ENCODE measurements at places on chromosomes 2 and 18.

GRCh38 chr2:26811791-26812694 is 26.2 kb downstream of the CENPA start:
- DNase-seq: no peak

GRCh38 chr2:68536000-68536399 is 68.6 kb downstream of the APLF start:
- no peak for DNase-seq

- DNase-seq: no peak
These were observed 35.8 kb downstream of the CCDC68 start for GRCh38 chr18:54923339-54923956.

DNA sequence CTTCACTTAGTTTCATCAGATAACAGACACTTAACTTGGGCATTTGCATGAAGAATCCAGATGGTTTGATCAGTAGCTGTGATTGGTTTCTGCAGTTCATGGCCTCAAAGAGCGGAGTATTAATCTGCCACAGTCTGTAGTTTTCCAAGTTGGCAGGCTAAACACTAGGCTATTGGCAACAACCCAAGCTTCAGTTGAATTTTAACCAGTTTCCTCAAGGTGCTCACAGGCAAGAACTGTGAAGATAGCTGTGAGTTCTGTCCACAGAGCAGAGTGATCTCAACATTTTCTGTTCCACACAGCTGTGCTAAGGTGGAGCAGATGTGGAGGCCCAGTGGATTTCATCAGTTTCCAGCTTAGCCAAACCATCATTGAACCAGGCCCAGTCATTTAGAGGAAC is 469.5 kb upstream of the LINC00305 start:
- no peak for DNase-seq

- DNase-seq: no peak
These were observed 417.8 kb upstream of the SPHKAP start for GRCh38 chr2:228599297-228599696.

- DNase-seq: no peak
These were observed 25.5 kb downstream of the ITGA6 start for GRCh38 chr2:172452845-172453244.

DNA sequence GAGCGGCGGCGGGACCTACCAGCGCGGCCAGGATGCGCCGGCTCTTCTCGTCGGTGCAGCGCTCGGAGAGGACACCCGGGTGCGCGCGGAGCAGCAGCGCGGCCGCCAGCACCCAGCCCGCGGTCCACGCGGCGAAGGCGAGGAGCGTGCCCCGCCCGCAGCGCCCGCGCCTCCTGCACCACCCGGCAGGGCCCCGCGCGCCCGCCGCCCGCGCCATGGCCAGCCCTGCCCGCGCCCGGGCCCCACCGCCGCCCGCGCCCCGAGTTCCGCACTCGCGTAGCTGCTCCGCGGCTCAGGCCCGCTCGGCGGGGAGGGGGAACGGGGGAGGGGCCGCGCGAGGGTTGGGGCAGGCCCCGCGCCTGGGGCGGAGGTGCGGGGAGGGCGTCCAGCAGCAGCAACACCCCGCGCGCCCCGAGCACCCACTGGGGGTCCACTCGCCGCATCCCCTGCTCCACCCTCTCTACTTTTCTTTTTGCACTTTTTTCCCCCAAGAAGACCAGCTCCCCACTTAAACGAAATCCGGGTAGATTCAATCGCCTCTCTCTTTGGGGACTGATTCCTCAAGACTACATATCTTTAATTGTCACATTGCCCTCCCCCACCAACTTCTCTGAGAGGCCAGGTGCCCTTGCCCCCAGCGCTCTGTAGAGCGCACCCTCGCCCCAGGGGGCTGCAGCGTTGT is at the start of gene DIPK1C:
TSS of gene DIPK1C (minus strand) at position 266 of the 682 bp plus-strand sequence. CDS start at position 217, 49 bp downstream.
- no peak for DNase-seq

DNA sequence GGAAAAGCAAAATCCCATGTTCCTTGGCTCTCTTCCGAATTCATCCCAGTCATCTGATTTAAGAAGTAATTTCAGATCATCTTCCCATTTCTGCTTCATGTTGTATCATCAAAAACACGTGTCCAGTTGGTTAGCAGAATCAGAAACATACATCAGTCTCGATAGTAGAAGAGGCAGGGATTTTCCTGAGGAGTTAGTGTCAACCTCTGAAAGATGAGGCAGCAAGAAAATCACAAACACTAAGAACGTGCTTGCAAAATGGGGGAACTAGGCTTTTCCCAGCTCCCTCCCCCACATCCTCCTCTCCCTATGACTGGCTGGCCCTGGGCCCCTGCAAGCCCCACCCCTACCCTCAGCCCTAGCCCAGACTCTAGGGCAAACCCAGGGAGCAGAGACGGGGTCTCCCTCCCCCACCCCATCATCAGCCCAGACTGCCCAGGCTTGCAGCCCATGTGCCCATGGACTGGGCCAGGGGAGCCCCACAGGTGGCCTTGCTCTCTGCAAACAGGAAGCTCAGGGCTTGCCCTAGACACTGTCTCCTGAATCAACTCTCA is 161.0 kb upstream of the ID2 start:
- no peak for DNase-seq

- no peak for DNase-seq
These were observed 6.3 kb upstream of the GAL3ST2 start for GRCh38 chr2:241770185-241770935.

DNA sequence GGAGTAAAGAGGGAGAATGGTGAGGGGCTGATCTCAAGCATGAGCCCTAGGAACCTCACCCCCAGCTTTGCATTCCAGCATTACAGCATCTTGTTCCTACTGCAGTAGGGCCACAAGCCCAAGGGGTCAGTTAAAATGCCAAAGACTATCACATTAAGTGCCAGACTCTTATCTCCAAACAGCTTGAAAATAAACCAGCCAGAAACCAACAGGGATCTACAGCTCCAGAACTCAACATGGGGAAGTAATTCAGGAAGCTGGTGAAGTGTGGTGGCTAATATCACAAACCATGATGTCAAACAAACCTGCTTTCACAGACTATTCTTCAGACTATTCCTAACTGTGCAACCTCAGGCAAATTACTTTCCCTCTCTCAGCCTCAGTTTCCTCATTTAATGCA is 278.3 kb downstream of the TNS1 start:
- no peak for DNase-seq

DNA sequence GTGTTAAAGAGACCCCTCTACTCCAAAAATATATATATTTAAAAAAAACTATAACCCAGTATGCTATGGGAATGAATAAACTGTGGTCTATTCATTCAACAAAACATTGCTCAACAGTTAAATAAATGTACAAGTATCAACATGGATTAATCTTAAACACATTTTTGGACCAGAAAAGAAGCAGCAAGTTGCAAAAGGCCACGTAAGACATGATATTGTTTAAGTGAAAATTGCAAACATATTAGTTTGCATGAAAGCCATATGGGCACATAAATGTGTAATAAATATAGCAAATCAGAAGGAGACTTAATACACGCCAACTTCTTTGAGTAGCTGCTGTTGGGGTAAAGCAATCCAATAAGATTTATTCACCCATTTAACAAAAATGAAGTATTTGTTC is 321.5 kb downstream of the FBXO15 start:
- no peak for DNase-seq

- DNase-seq: no peak
These were observed 18.7 kb upstream of the IHH start for GRCh38 chr2:219079417-219079816.

DNA sequence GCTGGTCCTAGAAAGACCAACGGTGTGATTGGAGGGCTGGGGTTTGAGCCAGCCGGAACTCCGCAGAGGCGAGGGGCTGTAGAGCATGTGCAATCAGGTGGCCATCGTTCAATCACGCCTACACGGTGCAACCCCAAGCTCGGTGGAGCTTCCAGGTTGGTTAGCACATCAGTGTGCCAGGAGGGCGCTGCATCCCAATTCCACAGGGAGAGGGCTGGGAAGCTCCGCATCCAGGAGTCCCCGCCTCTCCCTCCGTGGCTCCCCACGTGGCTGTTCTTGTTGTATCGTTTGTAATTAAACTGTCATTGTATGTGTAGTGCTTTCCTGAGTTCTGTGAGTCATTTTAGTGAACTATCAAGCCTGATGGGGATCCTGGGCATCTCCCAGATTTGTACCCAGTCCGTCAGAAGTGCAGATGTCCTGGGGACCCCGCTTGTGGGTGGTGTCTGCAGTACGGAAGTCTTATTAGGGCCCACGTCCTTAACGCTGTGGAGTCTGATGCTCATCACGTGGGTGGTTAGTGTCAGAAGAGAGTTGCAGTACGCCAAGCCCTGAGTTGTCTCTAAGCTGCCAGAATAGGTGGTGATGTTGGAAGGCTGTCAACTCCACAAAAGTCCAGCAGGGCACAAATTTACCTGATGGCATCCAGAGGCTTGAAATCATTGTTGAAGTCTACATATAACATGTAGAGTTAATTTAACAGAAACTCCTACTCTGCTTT is 20.6 kb upstream of the AMMECR1L start:
- no peak for DNase-seq
